ENCODE measurements at places on chromosomes 2 and 18.

- no peak for DNase-seq
These were observed 239.7 kb downstream of the GPD2 start for GRCh38 chr2:156675896-156676295.

- DNase-seq, result no peak
These were observed 16.1 kb downstream of the HJURP start for GRCh38 chr2:233838251-233838650.

DNA sequence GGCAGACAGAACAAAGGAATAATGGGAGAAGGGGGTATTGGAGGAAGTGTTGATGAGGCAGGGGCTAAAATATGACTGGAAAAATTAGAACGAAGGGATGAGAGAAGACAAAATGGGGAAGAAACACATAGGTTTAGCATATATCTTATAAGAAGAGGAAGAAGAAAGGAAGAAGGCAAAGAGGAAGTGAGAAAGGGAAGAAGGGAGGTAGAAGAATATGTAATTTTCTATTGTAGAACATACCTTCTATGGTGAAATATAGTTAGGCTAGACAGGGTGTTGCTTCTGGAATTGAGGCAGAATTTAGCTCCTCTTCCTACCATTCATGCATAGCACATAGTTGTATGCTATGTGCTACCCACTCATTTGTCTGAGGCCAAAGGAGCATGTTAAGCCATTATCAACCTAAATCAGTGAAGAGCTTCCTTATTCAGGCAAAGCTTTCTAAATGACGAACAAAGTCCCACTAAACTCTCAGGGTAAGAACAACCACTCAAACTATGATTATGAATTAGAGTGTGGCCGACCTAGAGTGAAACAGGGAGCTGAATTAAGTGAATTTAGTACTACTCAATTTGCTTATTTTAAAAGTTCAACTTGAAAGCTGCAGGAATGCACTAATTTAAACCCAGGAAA lies 180.9 kb upstream of the GALNT5 start:
- no peak for DNase-seq

- DNase-seq, result peak; percentile 48
These were observed 25.1 kb upstream of the ARHGAP25 start for GRCh38 chr2:68709421-68709911.

- no peak for DNase-seq
These were observed 53.1 kb downstream of the CAB39 start for GRCh38 chr2:230765611-230766300.

DNA sequence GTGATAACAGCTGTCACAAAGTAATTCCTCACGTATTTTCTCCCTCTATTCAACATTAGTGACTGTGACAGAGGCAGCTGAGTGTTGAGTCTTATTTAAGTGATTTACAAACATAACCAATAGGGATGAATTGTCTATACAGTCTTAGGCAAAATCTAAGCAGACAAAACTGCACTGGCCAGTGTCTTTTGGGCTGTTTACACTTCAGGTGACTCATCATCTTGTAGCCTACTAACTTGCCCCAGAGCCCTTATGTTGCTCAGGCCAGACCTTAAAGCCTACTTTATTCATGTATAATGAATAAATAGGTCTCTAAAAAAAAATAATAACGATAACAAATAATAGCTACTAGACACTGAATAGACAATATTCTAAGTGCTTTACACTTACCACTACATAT lies 17.2 kb downstream of the THOC1 start:
- no peak for DNase-seq

DNA sequence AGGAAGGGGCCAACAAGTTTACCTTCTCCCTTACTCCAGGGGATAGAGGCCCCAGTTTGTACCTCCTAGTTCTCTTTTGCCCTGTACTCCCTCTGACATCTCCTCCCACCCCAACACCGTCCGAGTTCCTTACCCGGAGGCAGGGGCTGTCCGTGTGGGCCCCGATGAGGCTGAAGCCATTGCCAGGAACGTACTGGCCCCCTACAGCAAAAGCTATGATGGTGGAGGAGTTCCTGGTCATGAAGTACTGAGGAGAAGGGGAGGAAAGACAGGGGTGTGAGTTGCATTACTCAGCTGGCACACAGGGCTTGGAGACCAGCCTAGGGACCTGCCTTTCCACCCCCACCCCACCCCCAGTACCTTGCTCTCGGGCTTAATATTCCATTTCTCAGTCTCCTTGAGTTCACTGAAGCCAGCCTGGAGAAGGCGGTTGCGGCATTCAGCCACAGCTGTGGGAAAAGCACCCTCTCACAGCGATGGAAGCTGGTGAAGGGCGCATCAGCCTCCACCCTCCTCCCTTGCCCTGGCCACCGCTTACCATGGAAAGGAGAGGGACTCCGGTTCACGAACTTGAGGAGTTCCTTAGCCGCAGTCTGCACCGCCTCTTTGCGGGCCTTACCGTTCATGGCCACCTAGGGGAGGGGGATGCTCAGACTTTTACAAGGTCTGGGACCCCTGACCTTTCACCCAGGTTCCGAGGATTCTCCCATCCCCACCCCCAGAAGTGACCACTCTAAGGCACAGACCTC lies 1.0 kb downstream of the DNPEP start:
- no peak for DNase-seq

- DNase-seq, result no peak
These were observed 54.7 kb downstream of the SCN9A start for GRCh38 chr2:166321076-166321475.

DNA sequence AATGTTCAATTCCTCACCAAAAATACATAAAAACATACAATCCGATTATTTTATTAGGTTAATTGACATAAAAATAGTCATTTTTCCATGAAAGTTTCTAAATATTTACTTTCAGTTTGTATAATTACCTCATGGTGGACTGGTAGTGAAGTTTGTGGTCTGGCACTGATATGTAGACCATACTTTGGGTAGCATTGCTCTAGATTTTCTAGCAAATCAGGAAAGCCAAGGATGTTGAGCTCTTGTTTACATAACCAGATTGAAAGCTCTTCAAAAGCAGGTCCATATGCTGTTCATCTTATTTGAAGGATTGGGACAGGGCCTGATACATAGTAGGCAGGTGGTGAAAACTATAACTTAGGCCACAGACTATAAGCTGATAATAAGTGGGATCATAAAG lies 61.8 kb downstream of the COMMD1 start:
- DNase-seq, result no peak

GRCh38 chr2:138267902-138268254 lies 233.7 kb upstream of the SPOPL start:
- no peak for DNase-seq

Data from SW 1271 (cell line).